Occipital lobe (tissue), 3 donors: ENCODE measurements at places on chromosomes 6 and 20. TPM values are rescaled to one million over a fixed set of nuclear protein-coding genes. Genes with fewer than 3 reads are reported as not detected.

GRCh38 chr6:54031169-54031568 is 80.1 kb upstream of the MLIP start:
- DNase-seq: no peak

GRCh38 chr6:147675281-147675680 is 166.8 kb downstream of the SAMD5 start:
- DNase-seq: no peak

GRCh38 chr20:22529150-22530019 is 55.0 kb downstream of the FOXA2 start:
- DNase-seq: no peak

- no peak for DNase-seq
Measured at GRCh38 chr6:116413357-116413756, 42.6 kb downstream of the DSE start.

DNA sequence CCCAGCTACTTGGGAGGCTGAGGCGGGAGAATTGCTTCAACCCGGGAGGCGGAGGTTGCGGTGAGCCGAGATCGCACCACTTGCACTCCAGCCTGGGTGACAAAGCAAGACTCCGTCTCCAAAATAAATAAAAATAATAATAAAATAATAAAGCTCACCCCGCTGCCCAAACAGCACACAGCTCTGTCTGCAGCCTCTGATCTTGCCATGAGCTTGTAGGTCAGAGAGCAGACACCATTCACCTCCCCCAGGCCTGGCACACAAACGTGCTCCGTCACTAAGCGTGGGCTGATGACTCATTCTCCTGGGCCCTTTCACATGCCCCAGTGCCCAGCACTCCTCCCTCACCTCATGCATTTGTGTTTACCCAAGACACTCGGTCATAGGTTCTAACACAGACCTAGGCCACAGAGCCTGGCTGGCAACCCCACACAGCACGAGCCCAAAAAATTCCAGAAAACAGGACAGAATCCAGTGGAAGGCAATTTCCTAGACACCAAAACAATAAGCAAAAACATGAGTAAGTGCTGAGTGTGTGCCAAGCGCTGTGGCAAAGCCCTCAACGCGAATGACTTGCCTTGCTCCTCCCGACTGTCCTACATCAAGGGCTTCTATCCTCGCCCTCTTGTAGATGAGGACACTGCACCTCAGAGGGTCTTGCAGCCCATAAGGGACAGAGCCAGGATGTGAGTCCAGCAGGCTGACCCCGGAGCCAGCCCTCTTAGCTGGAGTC is 18.0 kb downstream of the ATP9A start:
- peak; percentile 67 for DNase-seq

GRCh38 chr20:56350842-56351241 is 7.9 kb upstream of the FAM210B start:
- DNase-seq: no peak

GRCh38 chr6:4964675-4965561 is 38.9 kb downstream of the RPP40 start:
- DNase-seq: no peak

GRCh38 chr20:41358717-41359116 is 7.9 kb downstream of the EMILIN3 start:
- no peak for DNase-seq

GRCh38 chr20:2320813-2321658 is 25.2 kb downstream of the TGM3 start:
- DNase-seq: no peak

- no peak for DNase-seq
Measured at GRCh38 chr20:48463916-48464315, 363.9 kb downstream of the PREX1 start.

DNA sequence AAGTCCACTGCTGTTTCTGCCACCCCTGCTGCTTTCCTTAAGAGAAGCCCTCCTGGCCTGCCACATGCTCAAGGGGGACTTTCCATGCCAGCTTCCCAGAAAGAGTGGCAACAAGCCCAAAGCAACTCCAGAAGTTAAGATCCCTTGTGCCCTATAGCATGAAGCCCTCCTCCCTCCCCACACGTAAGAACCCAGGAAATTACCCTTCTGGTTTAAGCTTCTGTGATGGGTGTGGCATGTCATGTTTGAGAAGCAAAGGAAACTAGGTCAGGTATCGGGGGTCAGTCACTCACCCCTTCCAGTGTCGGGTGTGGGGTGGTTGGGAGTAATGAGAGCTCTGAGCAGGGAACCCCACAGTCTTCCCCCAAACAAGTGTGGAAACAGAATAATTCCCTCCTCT is 196.1 kb downstream of the LRFN2 start:
- no peak for DNase-seq

GRCh38 chr20:46646659-46647380 is 4.4 kb downstream of the SLC13A3 start:
- no peak for DNase-seq

NKAIN2 gene
- total RNA-seq: 130 TPM

COL11A2 gene
- total RNA-seq: 0.94 TPM

DZANK1 gene
- 4.2 TPM for total RNA-seq

ULBP1 gene
- 3.9 TPM for total RNA-seq

OXT gene
- total RNA-seq: not detected

IP6K3 gene
- total RNA-seq: not detected
